ENCODE measurements at places on chromosomes 5 and 9. TPM values are rescaled to one million over a fixed set of nuclear protein-coding genes. Genes with fewer than 3 reads are reported as not detected.

The GALNT10 gene
- total RNA-seq, result 11.5 TPM

The ANKRD20A1 gene
- total RNA-seq, result 18.2 TPM

The MLANA gene
- not detected for total RNA-seq

The ECM2 gene
- 10.8 TPM for total RNA-seq

The PTPRD gene
- total RNA-seq, result 10.3 TPM

The CTXN3 gene
- total RNA-seq, result not detected

The FOXI1 gene
- total RNA-seq, result not detected

The SDHA gene
- 84.7 TPM for total RNA-seq

The KLHL3 gene
- total RNA-seq, result 7.4 TPM

DNA sequence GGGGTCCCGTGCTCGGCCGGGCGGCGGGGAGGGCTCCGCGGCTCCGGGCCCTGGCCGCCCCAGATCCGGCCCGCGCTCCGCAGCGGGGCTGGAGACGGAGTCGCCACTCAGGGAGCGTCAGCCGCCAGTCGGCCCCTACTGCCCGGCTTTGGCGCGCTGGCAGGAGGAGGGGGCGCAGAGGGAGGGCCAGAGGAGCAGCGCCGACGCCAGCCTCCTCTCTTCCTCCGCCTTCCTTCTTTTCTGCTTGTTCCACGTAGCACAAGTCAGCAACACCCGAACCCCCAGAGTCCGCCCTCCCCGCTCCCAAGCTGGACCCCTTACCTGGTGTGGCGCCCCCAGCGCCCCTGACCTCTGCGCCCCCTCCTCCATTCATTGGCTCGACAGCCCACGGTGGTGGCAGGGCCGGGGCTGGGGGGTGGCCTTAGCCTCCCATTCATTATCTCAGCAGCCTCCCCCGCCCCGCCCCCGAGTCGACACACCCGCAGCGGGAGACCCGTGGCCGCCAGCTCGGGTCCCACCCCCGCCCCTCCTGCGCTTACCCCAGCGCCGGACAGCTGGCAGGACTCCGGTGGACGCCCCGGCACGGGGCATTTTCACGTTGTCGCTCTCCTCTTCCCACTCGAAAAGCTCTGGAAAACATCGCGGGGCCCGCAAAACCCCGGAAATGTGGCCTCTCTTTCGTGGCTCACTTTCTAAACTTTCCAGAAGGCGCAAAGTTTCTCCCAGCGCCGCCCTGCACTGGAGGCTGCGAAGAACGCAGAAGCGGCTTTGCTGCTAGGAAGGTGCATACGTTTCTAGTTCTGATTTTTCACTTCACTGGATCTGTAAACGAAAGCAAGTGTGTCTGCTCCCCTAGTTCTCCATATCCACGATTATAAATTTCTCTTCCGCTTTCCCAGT, at the start of gene LPAR1:
Gene LPAR1, minus strand, starts transcription at position 140 of the 900 bp plus-strand sequence. CDS start 66,353 bp downstream, outside the sequence.
- H3K36me3 ChIP-seq, result no peaks in the 10 kb centered on the region
- peak within 1 kb of the TSS; percentile 66 for H3K4me3 ChIP-seq
- H3K27me3 ChIP-seq, result no peaks in the 10 kb centered on the region
- peaks cover 11% of the 10 kb centered on the region for H3K4me1 ChIP-seq
- peak within 1 kb of the TSS; percentile 97 for H3K27ac ChIP-seq

DNA sequence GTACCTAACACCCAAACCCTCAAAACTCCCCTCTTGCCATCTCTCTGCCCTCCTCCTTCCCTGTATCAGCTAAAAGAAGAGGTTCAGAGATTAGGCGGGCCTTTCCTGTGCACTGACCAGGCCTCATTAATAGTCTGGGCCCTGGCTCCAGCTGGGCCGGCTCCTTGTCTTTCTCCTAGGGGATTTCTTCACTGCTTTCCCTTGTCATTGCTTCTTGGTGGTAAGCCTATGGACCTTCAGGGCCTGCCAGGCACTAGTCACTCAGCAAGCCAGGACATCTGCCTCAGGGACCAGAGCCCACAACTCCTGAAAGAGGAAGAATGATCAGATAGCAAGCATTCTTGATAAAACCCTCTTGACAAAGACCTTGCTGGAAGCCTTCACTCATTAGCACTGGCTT, 50.9 kb downstream of the MRRF start:
- H3K4me1 ChIP-seq, result no peaks in the 10 kb centered on the region
- no peaks in the 10 kb centered on the region for H3K27me3 ChIP-seq
- H3K27ac ChIP-seq, result no peak overlapping the region
- no peaks in the 10 kb centered on the region for H3K36me3 ChIP-seq
- no peak for DNase-seq

DNA sequence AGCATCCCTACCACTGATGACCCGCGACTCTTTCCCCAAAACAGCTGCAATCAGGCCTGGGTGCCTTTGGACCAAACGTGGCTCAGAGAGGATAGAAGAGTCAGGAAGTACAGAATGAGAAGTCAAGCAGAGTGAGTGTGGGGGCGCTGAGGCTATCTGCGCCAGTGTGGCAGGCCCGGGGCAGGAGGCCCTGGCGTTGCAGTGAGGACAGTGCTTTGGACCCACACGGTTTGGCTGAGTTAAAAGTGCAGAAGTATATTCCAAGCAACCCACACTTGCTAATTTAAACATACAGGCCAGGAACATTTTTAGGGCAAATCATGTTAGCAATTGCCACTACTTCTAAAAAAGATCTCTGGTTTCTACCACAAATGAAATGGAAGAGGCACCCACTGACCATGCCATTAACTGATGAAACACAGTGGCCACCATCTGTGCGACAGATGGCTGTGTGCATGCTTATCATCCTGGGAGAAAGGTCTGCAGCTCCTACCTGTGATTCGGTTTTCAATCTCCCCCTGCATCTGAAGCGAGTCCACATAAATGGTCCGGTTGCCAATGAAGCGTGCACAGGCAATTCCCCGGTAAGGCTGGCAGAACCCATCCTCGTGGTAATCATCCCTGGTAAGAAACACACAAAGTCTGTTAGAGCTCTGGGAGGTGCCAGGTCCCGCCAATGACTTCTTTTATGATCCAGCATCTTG, 213.0 kb downstream of the ROR2 start:
- no peaks in the 10 kb centered on the region for H3K36me3 ChIP-seq
- H3K27me3 ChIP-seq, result no peaks in the 10 kb centered on the region
- peaks cover 10% of the 10 kb centered on the region for H3K4me1 ChIP-seq
- DNase-seq, result no peak
- no peak overlapping the region for H3K27ac ChIP-seq
- no peak overlapping the region for H3K4me3 ChIP-seq

- H3K27me3 ChIP-seq, result no peaks in the 10 kb centered on the region
- H3K4me3 ChIP-seq, result no peak overlapping the region
- H3K27ac ChIP-seq, result no peak overlapping the region
- no peak for DNase-seq
- no peaks in the 10 kb centered on the region for H3K36me3 ChIP-seq
Measured at GRCh38 chr5:160637357-160638090, 214.5 kb downstream of the ATP10B start.

DNA sequence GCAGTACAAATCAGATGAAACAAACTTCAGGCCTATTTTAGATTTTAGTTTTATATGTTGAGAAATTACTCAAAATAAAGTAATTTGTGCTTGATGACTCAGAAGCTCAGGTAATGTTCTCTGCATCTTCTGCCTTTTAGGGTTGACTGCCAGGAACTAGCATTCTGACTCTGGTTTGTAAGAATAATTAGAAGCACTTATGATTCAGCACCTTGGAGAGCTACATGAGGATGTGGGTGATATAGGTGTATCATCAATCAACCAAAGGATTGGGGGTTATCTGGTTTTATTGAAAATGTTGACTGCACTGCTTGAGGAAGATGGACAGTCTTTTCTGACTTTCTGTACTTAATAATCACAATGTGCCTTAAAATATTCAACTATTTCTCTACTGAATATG, 118.7 kb upstream of the SGCD start:
- no peak for DNase-seq
- no peaks in the 10 kb centered on the region for H3K36me3 ChIP-seq
- no peak overlapping the region for H3K27ac ChIP-seq
- H3K27me3 ChIP-seq, result no peaks in the 10 kb centered on the region
- no peak overlapping the region for H3K4me3 ChIP-seq

- no peaks in the 10 kb centered on the region for H3K4me1 ChIP-seq
- no peak overlapping the region for H3K4me3 ChIP-seq
- no peaks in the 10 kb centered on the region for H3K27me3 ChIP-seq
- no peak overlapping the region for H3K27ac ChIP-seq
Measured at GRCh38 chr5:64516216-64516615, 10.4 kb downstream of the RGS7BP start.

GRCh38 chr9:94921092-94921471, 194.6 kb downstream of the AOPEP start:
- no peak for DNase-seq
- no peaks in the 10 kb centered on the region for H3K27me3 ChIP-seq
- H3K36me3 ChIP-seq, result no peaks in the 10 kb centered on the region
- H3K4me3 ChIP-seq, result no peak overlapping the region

GRCh38 chr9:135582966-135583687, 21.6 kb downstream of the PAEP start:
- peak; percentile 79 for DNase-seq
- no peaks in the 10 kb centered on the region for H3K4me1 ChIP-seq
- no peak overlapping the region for H3K27ac ChIP-seq
- no peaks in the 10 kb centered on the region for H3K36me3 ChIP-seq
- no peaks in the 10 kb centered on the region for H3K27me3 ChIP-seq

- peaks cover 30% of the 10 kb centered on the region for H3K4me1 ChIP-seq
- H3K36me3 ChIP-seq, result no peaks in the 10 kb centered on the region
- no peak overlapping the region for H3K4me3 ChIP-seq
- peaks cover 16% of the 10 kb centered on the region for H3K27me3 ChIP-seq
- no peak for DNase-seq
Measured at GRCh38 chr9:123999661-124000060, 11.9 kb upstream of the LHX2 start.

- no peaks in the 10 kb centered on the region for H3K4me1 ChIP-seq
- DNase-seq, result no peak
- H3K27me3 ChIP-seq, result no peaks in the 10 kb centered on the region
- no peak overlapping the region for H3K27ac ChIP-seq
Measured at GRCh38 chr5:107919969-107920368, 249.2 kb upstream of the EFNA5 start.

DNA sequence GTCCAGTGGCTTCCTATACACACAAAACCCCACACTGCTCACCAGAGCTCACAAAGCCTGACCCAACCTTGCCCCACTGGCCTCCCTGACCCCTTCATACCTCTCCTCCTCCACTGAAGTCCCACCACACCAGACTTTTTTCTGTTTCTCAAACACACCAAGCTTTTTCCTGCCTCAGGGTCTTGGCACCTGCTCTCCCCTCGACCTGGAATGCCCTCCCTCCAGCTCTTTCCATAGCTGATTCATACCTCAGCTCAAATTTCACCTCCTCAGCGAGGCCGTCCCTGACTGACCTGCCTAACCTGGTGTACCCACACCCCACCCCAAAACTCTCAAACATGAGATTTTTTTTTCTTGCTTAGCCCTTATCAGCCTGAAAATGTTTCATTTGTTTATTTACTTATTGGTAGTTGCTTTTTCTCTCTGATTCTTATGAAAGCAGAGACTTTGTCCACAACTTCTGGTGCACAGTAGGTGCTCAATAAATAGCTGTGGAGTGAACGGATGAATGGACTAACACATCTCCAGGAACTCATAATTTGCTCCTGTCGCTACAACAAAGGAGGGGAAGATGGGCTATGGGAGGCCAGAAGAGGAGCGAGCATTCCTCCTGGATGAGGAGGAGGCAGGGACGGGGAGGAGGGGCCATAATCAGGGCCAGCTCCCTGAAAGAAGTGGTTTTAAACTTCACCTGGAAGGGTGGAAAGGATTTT, 84.3 kb downstream of the SH3TC2 start:
- peak; percentile 83 for DNase-seq
- no peaks in the 10 kb centered on the region for H3K27me3 ChIP-seq
- H3K27ac ChIP-seq, result peak overlapping the region; percentile 59

- no peaks in the 10 kb centered on the region for H3K27me3 ChIP-seq
- no peak overlapping the region for H3K4me3 ChIP-seq
- peaks cover 20% of the 10 kb centered on the region for H3K4me1 ChIP-seq
- H3K27ac ChIP-seq, result no peak overlapping the region
- no peaks in the 10 kb centered on the region for H3K36me3 ChIP-seq
Measured at GRCh38 chr9:97601228-97601898, 31.8 kb downstream of the TSTD2 start.

- H3K27me3 ChIP-seq, result no peaks in the 10 kb centered on the region
- no peaks in the 10 kb centered on the region for H3K4me1 ChIP-seq
- no peak overlapping the region for H3K27ac ChIP-seq
Measured at GRCh38 chr5:122756264-122756911, 18.5 kb upstream of the SNX2 start.

DNA sequence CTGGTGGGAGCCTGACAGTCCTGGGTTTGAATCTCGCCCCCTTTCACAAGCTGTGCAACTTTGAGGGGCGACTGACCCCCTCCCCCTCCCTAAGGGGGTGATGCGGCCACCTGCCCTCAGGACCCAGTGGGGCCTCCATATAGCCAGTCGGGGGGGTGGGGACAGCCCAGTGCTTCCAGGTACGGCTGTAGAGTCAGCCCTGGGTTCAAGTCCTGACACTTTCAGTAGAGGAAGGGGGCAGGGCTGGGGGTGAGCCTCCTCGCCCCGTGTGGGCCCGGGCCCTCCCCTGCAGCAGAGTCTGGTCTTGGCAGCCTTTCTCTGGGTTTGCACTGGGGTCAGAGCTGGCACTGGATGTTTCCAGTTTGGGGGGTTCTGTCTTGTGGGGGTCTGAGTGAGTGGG, 216.3 kb downstream of the C9orf50 start:
- H3K27me3 ChIP-seq, result no peaks in the 10 kb centered on the region
- no peak overlapping the region for H3K4me3 ChIP-seq
- no peak for DNase-seq
- H3K4me1 ChIP-seq, result peaks cover 64% of the 10 kb centered on the region

DNA sequence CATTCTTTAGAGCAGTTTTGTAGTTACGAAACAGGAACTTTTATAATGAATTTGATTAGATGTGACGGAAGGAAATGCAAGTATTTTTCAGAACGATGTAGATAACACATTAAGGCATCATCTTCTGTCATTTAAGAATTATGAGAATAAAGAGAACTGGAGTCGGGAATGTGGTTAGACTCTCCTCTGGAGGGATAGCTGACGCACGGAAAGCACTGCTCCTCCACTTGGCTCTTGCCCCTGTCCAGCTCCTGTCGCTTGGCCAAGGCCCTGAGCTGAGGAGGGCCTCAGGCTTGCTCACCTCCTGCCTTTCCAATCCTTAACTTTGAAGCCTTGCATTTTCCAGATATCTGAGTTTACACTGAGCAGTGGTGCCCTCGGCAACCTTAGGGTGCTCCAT, 60.5 kb downstream of the MAP1B start:
- no peaks in the 10 kb centered on the region for H3K36me3 ChIP-seq
- no peak overlapping the region for H3K4me3 ChIP-seq
- H3K27ac ChIP-seq, result no peak overlapping the region
- DNase-seq, result no peak
- peaks cover 22% of the 10 kb centered on the region for H3K4me1 ChIP-seq
- no peaks in the 10 kb centered on the region for H3K27me3 ChIP-seq

DNA sequence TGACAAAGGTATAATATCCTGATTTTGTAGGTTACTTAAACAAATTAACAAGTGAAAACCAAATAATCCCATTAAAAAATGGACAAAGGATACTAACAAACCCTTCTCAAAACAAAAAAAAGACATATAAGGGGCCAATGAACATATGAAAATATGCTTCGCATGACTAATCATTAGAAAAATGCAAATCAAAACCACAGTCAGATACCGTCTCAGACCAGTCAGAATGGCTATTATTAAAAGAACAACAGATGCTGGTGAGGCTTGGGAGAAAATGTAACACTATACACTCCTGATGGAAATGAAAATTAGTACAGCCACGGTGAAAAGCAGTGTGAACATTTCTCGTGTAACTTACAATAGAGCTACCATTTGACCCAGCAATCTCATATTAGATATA, 1542.2 kb upstream of the CDH9 start:
- DNase-seq, result no peak
- no peaks in the 10 kb centered on the region for H3K36me3 ChIP-seq
- H3K4me3 ChIP-seq, result no peak overlapping the region
- H3K27ac ChIP-seq, result no peak overlapping the region

Data from vagina (tissue), 2 donors.